Placental pericyte (primary cell): ENCODE measurements at places on chromosomes 5 and 9. TPM values are rescaled to one million over a fixed set of nuclear protein-coding genes. Genes with fewer than 3 reads are reported as not detected.

The NR5A1 gene
- not detected in 2 replicates for total RNA-seq

The EXOSC3 gene
- 21.0 and 23.3 TPM in 2 replicates for total RNA-seq

The DCTN3 gene
- total RNA-seq = 68.3 and 81.2 TPM in 2 replicates

The ADAMTS6 gene
- total RNA-seq = 49.2 and 141 TPM in 2 replicates

The ROPN1L gene
- total RNA-seq = 0.29 and 0.44 TPM in 2 replicates

The IARS1 gene
- total RNA-seq = 335 and 619 TPM in 2 replicates

The EQTN gene
- not detected in 2 replicates for total RNA-seq

The BTNL8 gene
- total RNA-seq = not detected in 2 replicates

The INSL4 gene
- not detected in 2 replicates for total RNA-seq
